ENCODE measurements at places on chromosomes 12 and 14.

- no peak for DNase-seq
Observed at GRCh38 chr12:67747869-67748742, 99.6 kb downstream of the DYRK2 start.

DNA sequence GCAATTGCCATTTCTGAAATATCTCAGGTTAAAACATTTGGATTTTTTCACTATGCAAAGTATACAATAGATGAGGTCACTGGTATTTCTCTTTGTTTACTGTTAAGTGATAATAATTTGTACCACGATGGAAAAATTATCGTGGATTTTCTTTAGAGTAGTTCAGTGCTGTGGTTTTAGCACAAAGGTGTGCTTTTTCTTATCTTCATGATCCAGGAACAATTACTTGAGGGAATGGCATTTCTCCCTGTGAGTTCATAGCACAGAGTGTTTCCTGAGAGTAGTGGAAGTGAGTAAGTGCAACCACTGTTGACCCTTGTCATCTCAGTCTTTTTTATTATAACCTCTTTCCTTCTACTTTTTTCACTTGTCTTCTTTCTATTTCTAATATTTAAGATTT, 86.8 kb downstream of the FGD4 start:
- DNase-seq = no peak

DNA sequence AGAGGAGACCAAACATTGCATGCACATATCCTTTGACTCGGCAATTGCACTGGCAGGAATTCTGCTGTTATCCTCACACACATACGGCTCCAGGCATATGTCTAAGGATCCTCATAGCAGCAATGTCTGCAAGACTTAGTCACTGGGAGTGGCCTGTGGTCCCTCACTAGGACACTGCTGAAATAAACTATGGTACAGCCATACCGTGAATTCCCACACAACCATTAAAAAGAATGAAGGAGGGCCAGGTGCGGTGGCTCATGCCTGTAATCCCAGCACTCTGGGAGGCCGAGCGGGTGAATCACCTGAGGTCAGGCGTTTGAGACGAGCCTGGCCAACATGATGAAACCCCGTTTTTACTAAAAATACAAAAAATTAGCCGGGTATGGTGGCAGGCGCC, 105.1 kb downstream of the ZFP36L1 start:
- no peak for DNase-seq

DNA sequence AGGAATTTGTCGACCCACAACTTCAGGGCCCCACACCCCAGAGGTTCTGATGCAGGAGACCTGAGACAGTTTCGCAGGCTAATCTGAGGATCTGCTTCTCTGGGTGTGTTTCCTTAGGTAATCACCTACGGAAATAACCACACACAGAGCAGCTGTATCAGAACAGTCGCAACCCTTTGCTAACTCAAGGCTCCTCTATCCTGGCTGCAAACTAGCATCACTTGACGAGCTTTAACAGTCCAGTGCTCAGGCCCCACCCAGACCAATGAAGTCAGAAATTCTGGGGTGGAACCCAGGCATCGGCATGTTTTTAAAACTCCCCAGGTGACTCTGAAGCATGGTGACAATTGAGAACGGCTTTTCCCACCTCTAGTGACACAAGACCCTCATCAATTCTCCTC, 20.7 kb downstream of the SLC7A7 start:
- peak; percentile 46 for DNase-seq

DNA sequence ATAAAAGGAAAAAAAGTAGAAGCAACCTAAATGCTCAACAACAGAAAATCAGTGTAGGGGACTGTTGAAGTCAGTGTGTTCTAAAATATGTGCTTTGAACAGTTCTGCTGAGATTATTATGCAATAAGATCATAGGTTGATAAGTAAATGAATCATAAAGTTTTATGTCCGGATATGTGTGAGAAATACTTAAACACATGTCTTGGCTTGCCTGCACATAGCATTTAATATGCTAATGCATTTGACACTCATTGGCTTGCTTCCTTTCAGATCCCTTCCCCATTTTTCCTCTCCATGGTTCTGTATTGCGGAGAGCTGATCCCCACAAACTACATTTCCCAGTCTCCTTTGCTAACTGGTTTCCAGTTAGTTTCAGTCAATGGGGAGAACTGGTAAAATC, 573.8 kb upstream of the TBX3 start:
- DNase-seq = no peak

- DNase-seq = no peak
Observed at GRCh38 chr12:7361265-7361664, 57.4 kb downstream of the ACSM4 start.

GRCh38 chr12:104890476-104891096, 67.5 kb downstream of the SLC41A2 start:
- no peak for DNase-seq

DNA sequence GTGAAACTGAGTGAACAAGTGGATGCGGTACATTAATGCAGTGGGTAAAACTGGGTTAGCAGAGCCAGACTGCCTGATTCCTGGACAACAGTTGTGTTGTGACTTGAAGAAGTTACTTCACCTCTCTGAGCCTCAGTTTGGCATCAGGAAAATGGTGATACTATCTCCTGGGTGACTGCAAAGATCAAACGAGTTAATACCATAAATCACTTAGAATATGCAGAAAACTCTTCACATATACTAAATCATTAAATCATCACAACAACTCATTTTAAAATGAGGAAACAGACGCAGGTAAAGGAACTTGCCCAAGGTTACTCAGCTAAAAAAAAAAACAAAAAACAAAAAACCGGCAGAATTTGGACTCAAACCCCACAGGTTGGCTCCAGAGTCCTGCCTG, 811 bp downstream of the MTERF2 start:
- no peak for DNase-seq

- no peak for DNase-seq
Observed at GRCh38 chr12:130715998-130716968, at the start of gene RIMBP2. TSS of gene RIMBP2 (minus strand) at chr12:130716299. CDS start at chr12:130479013, 237,286 bp downstream.

DNA sequence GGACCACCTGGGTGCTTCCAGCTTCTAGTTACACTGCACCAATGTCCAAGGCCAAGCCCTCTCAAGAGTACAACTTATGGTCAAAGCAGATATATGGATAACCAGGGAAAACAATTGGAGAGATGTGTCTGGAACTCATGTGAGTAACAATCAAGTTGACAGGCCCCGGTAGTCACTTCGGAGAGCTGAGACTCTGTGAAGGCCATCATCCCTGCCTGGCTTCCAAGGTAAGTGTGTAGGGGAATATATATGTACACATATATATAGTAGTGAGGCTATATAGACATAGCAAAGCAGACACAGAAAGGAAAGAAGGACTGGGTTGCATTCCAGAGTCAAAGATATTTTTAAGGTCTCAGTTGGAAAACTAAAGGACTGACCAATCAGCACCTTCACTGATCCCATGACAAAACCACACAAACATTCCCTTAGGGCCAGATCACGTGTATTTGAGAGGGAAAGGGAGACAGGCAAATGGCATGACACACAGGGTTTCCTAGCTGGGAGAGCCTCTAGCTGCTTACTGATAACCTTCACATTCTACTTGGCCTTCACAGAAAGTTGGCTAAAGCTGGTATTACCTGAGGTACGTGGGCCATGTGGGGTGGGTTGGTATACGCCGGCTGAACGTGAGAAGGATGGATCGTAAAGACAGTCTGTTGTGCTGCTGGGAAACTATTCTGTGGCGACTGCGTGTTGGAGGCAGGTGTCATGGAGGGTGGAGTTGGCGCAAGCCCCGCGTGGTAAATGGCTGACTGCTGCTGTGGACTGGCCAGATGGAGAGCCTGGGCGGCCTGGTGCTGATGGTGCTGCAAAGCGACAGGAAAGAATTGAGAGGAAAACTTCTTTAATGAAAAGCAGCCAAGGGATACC, 50.0 kb downstream of the SH2B3 start:
- DNase-seq = no peak

- DNase-seq = no peak
Observed at GRCh38 chr12:79920421-79921238, 14.3 kb downstream of the PPP1R12A start.

GRCh38 chr12:17593715-17594406, 496.1 kb downstream of the RERGL start:
- DNase-seq = no peak

GRCh38 chr14:20490563-20490962, 14.8 kb upstream of the RNASE10 start:
- DNase-seq = no peak

GRCh38 chr14:32006263-32007110, 70.6 kb upstream of the ARHGAP5 start:
- no peak for DNase-seq

GRCh38 chr12:69566603-69567002, 18.7 kb upstream of the CCT2 start:
- no peak for DNase-seq

- DNase-seq = no peak
Observed at GRCh38 chr12:49939307-49939706, 11.2 kb upstream of the AQP2 start.

GRCh38 chr12:40298341-40298740, 73.5 kb downstream of the LRRK2 start:
- DNase-seq = no peak

- DNase-seq = no peak
Observed at GRCh38 chr12:11014234-11014633, 8.2 kb downstream of the TAS2R19 start.
